ENCODE measurements at places on chromosomes 5 and 9. TPM values are rescaled to one million over a fixed set of nuclear protein-coding genes. Genes with fewer than 3 reads are reported as not detected.

GRCh38 chr5:65961633-65962032, 35.3 kb downstream of the ERBIN start:
- DNase-seq = no peak

- no peak for DNase-seq
Observed at GRCh38 chr5:30050056-30050815, 1143.2 kb upstream of the CDH6 start.

DNA sequence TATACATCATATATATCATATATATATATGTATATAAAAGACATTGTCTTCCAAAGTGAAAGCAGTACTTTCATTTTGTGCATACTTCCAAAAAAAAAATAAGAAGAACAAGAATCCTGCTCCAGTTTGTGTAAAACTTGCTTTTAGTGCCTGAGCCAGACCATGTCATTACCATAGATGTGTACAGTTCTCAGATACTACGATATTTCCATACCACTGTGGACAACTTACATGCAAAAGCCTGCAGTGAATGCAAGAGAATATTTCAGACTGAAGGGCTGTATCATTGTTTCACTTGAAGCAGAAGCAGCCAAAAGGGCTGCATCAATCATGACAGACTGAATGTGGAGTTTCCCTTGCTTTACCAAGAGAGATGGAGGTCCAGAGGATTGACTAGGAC, 72.6 kb upstream of the CYLC2 start:
- no peak for DNase-seq

DNA sequence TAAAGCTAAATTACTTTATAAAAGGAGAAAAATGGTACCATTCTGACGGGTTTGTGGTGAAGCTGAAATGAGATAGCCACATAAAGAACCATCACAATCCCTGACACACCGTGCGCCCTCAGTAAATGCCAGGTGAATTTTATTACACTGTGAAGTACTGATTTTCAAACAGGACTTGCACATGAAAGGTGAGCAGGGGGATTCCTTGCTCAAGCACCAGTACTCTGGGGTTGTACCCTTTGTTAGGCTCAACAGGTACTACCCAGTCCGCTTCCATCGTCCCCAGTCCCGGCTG, 419 bp upstream of the RABGAP1 start:
- no peak for DNase-seq

DNA sequence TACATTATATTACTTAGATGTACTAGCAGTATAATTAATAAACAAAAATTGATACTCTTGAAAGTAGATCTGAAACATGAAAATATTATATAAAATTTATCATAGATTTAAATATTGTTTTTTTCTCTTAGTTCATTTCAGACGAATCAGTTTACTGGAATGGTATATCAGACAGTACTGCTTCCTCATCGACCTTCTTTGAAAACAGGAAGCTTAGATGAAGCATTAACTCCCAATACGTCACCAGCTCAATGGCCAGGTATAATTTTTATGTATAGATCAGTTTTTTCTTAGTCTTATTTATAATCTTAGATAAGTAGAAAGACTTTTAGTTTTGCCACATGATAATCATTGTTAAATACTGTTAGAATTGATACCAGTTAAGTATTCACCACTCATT, 106.3 kb downstream of the DMXL1 start:
- DNase-seq = no peak

GRCh38 chr5:155699385-155699784, 627.6 kb upstream of the SGCD start:
- DNase-seq = no peak

DNA sequence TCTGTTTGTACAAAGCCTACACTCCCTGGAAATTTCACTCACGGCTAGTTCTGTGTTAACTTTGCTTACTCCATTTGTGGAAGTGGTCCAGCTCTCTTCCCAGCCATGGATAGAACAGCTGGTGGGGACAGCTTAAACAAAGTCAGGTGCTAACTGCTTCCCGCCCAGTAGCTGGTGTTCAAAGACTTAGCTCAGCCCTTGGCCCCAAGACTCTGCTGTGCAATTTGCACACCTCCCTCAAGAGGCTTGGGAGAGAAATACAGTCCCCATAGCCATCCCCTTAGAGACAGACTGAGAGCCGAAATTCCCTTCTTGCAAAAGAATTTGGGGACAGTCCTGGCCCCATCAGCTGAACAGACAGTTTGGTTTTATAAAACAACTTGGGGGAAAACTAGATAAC, 73.8 kb upstream of the RAI14 start:
- no peak for DNase-seq

DNA sequence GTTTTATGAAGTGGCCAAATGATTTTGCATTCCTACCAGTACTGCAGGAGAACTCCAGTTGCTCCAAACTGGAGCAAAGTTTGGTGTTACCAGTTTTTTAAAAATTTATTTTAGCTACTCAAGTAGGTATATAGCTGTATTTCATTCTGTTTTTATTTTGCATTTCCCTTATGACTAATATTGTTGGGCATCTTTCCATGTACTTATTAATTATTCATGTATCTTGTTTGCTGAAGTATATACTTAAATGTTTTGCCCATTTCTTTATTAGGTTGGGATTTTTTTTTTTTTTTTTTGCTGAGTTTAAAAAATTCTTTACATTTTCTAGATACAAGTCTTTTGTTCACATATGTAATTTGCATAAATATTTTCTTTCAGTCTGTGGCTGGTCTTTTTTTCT, 386.6 kb upstream of the DAB2 start:
- DNase-seq = no peak

DNA sequence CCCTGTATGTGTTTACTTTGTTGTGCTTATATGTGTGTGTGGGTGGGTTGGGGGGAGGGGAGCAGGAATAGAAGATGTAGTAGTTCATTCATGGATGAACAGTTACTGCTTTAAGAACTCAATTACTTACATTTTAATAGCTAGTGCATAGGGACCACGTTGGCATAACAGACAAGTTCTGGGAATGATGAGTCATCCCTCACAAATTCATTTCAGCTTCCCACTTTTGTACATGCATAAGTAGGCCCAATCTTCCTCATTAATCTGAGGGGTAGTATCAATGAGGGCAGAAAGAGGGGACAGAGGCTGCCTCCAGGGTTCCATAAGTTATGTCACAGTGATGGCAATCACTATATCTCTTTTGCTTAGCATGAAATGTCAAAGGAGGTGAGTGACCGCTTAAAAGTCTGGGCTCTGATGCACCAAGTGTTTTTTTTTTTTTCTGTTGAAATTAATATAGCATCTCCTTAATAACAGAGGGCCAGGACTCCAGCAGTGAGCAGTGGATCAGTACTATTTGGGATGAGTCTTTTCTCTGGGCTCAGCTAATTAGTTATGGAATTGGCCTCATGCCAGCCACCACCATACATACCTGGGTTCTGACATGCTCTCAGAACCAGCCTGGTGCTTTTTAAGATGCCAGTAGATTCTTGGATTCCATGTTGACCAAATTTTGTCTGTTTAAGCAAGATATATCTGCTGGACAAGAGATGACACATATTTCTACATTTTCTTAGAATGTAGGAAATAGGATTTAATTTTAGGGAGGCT, 37.1 kb downstream of the PRDM6 start:
- no peak for DNase-seq

- DNase-seq = no peak
Observed at GRCh38 chr5:178469011-178469974, 120.9 kb downstream of the COL23A1 start.

GRCh38 chr9:69060766-69061165, 25.2 kb downstream of the FXN start:
- DNase-seq = no peak

DNA sequence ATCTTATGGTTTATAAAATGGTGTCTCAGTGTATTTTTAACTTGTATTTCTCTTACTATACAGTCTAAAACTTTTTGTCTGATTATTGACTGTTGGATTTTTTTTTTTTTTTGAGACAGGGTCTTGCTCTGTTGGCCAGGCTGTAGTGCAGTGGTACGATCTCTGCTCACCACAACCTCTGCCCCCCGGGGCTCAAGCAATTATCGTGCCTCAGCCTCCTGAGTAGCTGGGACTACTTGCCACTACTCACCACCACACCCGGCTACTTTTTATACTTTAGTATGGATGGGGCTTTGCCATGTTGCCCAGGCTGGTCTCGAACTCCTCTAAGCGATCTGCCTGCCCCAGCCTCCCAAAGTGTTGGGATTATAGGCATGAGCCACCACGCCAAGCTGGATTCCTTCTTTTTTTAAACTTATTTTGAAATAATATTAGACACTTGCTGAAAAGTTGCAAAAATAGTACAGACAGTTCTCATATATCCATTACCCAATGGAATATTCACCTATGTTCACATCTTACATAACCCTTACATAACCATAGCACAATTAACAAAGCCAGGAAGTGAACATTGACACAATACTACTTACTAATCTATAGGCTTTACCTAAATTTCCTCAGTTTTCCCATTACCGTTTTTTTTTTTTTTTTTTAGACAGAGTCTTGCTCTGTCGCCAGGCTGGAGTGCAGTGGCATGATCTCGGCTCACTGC, 47.2 kb downstream of the STOM start:
- DNase-seq = peak; percentile 9

- no peak for DNase-seq
Observed at GRCh38 chr9:124473310-124473709, 23.1 kb downstream of the ADGRD2 start.

DNA sequence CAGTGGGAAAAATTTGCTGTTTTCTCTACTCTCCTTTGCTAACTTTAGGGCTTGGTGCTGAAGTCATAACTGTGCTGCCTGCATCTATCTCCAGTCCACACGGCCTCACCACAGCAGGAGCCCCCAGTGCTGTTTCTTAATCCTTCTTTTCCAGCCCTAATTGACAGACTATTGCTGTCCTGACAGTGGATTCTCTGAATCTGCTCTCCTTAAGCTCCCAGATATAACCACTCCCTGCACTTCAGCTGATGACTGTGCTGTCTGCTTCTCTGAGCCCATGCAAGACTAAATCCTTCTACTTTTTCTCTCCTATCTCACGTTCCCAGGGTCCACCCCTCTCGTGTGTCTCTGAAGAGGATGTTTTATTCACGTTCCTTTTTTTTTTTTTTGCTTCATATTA, 19.7 kb upstream of the GRIA1 start:
- no peak for DNase-seq

- no peak for DNase-seq
Observed at GRCh38 chr5:156628421-156628820, 221.7 kb upstream of the PPP1R2B start.

DNA sequence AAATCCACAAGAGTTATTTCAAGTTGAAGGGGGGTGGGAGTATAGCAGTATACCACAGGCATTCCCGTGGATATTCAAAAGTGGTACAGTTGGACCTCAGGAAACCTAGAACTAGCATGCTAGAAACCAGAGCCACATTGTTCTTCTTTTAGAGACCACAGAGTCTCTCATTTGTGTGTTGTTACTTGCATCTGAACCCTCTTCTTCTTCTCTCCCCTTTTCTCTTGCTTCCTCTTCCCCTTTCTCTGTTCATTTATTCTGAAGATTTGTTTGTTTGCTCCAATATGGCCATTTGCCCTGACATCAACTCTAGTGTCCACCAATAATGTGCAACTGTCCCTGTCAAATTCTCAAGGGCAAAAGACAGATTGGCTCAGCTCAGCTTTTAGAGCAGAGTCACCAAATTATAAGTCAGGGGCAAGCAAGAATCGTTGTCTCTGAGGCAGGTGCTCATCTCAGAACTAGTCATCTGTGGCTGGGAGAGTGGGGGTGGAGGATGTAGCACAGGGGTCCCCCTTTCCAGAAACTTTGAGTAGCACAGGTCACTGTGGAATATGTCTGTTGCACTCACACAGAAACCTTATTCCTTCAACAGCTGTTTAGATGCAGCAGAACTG, 321.1 kb downstream of the ARRDC3 start:
- DNase-seq = no peak

CNTFR gene
- 4.7 TPM for polyA plus RNA-seq

GMCL2 gene
- polyA plus RNA-seq = not detected

BTNL3 gene
- not detected for polyA plus RNA-seq

PHF24 gene
- 0.42 TPM for polyA plus RNA-seq

ZNF366 gene
- 1.4 TPM for polyA plus RNA-seq

PCDHB11 gene
- polyA plus RNA-seq = 1.8 TPM

DAB2IP gene
- polyA plus RNA-seq = 29.3 TPM

LECT2 gene
- not detected for polyA plus RNA-seq

CHSY3 gene
- polyA plus RNA-seq = 0.74 TPM

MLLT3 gene
- polyA plus RNA-seq = 14.3 TPM

BRD8 gene
- polyA plus RNA-seq = 44.0 TPM

LCN2 gene
- polyA plus RNA-seq = not detected
